ENCODE measurements at places on chromosomes 13 and 19.

GRCh38 chr13:51781246-51782022 lies 22.5 kb downstream of the DHRS12 start:
- no peak for DNase-seq

DNA sequence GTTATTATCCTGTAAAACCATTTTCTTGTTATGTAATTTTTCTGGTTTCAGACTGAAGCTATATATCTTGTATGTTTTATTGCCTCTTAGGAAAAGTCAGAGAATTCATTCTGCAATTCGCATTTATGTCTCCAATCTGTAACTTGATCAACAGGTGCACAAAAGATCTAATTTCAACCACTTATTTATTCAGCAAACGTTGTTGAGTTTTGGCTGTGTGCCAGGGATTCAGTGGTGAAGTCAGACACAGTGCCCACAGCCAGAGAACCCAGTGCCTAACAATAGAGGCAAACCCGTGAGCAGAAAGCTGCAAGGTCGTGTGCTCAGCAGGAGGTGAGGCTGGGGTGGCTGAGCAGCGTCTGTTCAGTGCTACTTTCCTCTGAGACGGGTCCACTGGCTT lies 119.5 kb upstream of the MCF2L start:
- no peak for DNase-seq

GRCh38 chr13:27182844-27183497 lies 11.4 kb upstream of the USP12 start:
- DNase-seq: no peak

DNA sequence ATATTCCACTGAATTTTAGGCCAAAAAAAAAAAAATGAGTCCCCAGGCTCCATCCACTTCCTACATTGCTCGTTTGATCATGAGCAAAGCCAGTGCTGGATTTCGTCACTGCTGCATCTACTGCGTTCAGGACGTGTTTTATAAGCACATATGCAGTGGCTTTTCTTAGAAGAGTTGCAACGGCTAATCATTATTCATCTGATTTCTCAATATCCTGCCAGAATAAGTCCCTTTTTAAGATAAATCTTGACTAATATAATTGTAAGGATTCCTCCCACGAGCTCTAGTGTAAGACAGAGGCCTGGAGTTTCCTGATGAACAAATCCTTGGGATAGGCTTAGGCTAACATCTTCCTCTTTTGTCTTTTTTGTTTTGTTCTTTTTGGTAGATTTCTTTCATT lies 19.5 kb downstream of the FAM124A start:
- no peak for DNase-seq

- DNase-seq: no peak
Observed at GRCh38 chr13:42363941-42364612, 92.1 kb downstream of the AKAP11 start.

DNA sequence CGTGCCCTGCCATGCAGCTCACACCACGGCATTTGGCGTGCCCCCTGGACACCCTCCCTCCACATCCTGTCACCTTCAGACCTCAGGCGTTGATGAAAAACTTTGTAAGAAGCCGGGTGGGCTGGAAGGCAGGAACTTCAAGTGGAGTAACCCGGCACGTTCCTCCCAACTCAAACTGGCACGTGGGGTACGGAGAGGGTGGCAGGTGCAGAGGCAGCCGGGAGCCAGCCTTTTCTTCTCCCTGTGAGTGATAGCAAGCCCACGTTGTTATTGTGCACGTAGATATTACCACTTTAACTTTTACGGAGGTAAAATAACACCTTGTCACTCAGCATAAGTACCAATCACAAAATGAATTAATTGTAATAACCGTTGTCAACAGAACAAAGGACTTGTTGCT lies 198.0 kb downstream of the ZNF536 start:
- no peak for DNase-seq

DNA sequence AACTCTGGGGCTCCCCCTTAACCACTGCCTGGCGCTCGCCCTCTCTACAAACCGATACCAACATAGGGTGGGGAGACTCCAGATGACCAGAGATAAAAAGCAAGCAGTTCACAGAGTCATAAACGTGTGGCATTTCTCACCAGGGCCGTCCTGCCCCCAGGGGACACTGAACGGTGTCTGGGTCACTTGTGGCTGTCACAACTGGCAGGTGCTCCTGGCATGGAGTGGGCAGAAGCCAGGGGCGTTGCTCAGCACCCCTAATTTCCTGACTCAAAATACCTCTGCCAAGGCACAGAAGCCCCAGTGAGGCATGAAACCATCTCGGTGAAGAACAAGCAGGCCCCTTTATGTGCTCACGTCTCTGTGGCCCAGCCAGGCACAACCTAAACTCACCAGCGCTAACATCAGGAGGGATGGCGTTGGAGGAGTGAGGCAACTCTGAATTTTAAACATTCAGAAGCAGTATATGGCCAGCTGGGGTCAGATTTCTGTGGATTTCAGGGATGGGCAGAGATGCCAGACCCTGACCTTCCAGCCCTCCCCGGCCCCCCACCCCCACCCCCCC lies 1.8 kb downstream of the PIP5K1C start:
- DNase-seq: no peak

GRCh38 chr13:110444226-110444653 lies 117.3 kb downstream of the RAB20 start:
- no peak for DNase-seq

GRCh38 chr13:85640727-85641126 lies 158.5 kb downstream of the SLITRK6 start:
- no peak for DNase-seq

- no peak for DNase-seq
Observed at GRCh38 chr19:15296841-15297415, 35.4 kb downstream of the BRD4 start.

DNA sequence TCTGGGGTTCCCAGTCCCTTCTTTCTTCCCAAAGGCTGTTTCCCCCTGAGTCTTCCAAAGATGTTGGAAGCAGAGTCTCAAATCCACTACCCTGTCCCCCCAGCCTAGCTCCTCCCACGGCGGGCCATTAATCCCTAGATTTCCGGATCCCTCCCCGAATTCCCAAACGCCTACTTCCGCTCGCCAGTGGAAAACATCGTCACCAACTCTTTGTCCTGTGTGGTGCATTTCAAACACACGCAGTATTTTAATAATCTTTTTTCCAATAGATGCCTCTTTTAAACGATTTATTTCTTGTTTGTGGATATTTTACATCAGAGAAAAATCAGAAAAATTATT lies 610 bp downstream of the ZNF791 start:
- no peak for DNase-seq

- no peak for DNase-seq
Observed at GRCh38 chr13:77502104-77502720, 33.3 kb upstream of the SCEL start.

Data from stimulated activated CD4-positive, alpha-beta T cell treated with anti-CD3 and anti-CD28 coated beads, Interleukin-4, amount 100 ng/mL, for 1 hour (primary cell).